ENCODE measurements at places on chromosomes 12 and 14.

DNA sequence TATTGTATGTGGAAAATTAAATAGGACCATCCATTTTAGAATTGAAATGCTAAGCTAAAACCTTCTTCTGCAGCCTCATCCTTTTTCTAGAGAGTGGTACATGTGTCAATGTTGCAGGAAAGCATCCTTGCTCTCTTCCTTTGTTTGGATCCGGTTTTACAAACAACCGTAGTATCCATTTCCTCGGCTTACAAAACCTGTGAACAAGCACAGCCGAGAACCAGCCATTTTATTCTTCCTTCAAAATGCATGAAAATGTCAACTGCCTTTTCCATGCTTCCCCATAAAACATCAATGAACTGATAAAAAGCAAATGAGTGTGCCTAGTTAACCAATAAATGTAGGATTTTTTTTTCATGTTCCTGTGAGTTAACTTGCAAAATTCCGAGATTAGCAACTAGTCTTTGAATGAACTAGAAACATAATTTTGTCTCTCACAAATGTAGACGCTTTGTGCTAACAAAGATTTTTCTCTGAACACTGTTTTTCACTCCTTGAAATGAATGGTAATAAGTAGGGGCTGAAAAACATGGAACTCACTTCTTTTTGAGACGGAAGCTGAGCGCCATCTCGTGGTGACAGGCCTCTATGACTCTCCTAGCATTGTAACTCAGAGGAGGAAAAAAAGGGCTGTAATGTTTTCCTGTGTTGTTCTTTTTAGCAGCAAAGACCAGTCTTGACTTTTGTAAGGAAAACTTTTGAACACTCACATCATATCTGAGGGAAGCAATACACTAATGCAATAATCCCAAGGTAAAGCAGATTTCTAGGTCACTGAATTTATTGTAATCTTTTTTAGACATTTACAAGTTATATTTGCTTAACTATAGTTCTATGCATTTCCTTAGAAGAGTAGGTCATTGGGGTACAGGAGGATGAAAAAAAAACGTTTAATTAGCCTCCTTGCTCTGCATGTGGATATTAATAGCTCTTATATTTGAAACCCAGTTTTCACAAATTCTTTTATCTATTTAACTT lies 157.4 kb upstream of the FOXG1 start:
- no peaks in the 10 kb centered on the region for H3K4me1 ChIP-seq
- H3K36me3 ChIP-seq, result no peaks in the 10 kb centered on the region
- no peak overlapping the region for H3K27ac ChIP-seq
- H3K4me3 ChIP-seq, result no peak overlapping the region

- H3K36me3 ChIP-seq, result peaks cover 3% of the 10 kb centered on the region
- no peak for DNase-seq
- no peaks in the 10 kb centered on the region for H3K27me3 ChIP-seq
- no peak overlapping the region for H3K4me3 ChIP-seq
- H3K4me1 ChIP-seq, result no peaks in the 10 kb centered on the region
These were observed 102.2 kb downstream of the GPHN start for GRCh38 chr14:66610154-66610563.

- no peak overlapping the region for H3K27ac ChIP-seq
- no peaks in the 10 kb centered on the region for H3K27me3 ChIP-seq
- H3K4me1 ChIP-seq, result no peaks in the 10 kb centered on the region
These were observed 8.1 kb downstream of the PTGES3 start for GRCh38 chr12:56679883-56680575.

- H3K4me3 ChIP-seq, result no peak overlapping the region
- no peaks in the 10 kb centered on the region for H3K4me1 ChIP-seq
- no peaks in the 10 kb centered on the region for H3K36me3 ChIP-seq
- no peaks in the 10 kb centered on the region for H3K27me3 ChIP-seq
- no peak for DNase-seq
- H3K27ac ChIP-seq, result no peak overlapping the region
These were observed 149.0 kb downstream of the NAV3 start for GRCh38 chr12:77979597-77980250.

DNA sequence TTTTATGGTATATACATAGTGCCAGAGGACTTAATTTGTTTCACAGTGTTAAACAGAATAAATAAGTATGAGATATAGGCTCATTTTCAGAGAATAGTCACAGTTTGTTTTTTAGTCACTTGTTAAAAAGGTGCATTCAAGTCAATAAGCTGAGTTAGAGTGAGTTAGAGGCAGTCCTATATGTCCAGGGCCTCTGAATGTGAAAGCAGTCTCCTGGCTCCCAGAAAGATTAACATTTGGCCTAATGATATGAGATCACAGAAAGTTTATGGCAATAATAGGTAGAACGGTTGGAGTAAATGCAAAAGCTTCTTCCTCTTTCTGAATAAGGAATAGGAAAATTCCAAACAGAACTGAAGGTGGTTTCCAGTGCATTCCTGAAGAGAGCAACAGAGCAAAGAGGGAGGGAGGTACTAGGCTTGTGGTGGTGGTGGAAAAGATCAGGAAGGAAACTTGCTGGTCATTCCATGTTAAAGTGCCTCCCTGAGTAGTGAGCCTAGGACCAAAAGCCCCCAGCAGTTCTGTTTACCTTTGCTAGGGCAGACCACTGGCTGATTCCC lies 54.4 kb downstream of the SLC38A4 start:
- no peak for DNase-seq
- H3K4me1 ChIP-seq, result no peaks in the 10 kb centered on the region
- H3K36me3 ChIP-seq, result no peaks in the 10 kb centered on the region
- H3K27ac ChIP-seq, result peak overlapping the region; percentile 5
- H3K4me3 ChIP-seq, result no peak overlapping the region

- no peaks in the 10 kb centered on the region for H3K36me3 ChIP-seq
- DNase-seq, result no peak
- H3K27me3 ChIP-seq, result no peaks in the 10 kb centered on the region
- no peak overlapping the region for H3K4me3 ChIP-seq
These were observed 78.5 kb upstream of the CSRP2 start for GRCh38 chr12:76957301-76957700.

GRCh38 chr12:52147367-52147963 lies 44.3 kb downstream of the KRT80 start:
- H3K36me3 ChIP-seq, result no peaks in the 10 kb centered on the region
- H3K4me1 ChIP-seq, result peaks cover 13% of the 10 kb centered on the region
- H3K4me3 ChIP-seq, result no peak overlapping the region
- no peak overlapping the region for H3K27ac ChIP-seq
- peaks cover under 1% of the 10 kb centered on the region for H3K27me3 ChIP-seq

GRCh38 chr12:82426081-82426480 lies 67.8 kb downstream of the METTL25 start:
- no peak overlapping the region for H3K4me3 ChIP-seq
- no peak for DNase-seq
- no peaks in the 10 kb centered on the region for H3K27me3 ChIP-seq

DNA sequence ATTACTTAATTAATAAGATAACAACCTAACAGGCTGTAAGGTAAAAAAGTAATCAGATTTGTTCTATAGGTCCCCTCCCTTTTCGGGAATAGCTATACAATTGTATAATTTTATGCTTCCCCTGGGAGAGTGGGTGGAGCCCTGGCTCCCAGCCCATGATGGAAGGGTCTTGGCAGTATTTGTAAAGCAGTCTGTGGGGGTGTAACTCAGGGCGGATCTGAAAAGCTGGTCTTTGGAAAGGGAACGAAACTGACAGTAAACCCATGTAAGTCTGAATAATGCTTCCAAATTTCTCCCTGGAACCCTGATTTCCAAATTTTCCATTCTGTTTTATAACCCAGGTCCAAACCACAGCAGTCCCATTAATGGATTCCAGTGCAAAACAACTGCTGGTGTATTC lies 110.4 kb downstream of the DAD1 start:
- H3K36me3 ChIP-seq, result no peaks in the 10 kb centered on the region
- no peaks in the 10 kb centered on the region for H3K27me3 ChIP-seq
- peaks cover 22% of the 10 kb centered on the region for H3K4me1 ChIP-seq
- no peak overlapping the region for H3K27ac ChIP-seq
- H3K4me3 ChIP-seq, result no peak overlapping the region

GRCh38 chr14:90593254-90594040 lies 196.6 kb downstream of the CALM1 start:
- H3K27ac ChIP-seq, result no peak overlapping the region
- H3K4me1 ChIP-seq, result peaks cover 2% of the 10 kb centered on the region
- H3K27me3 ChIP-seq, result no peaks in the 10 kb centered on the region
- peaks cover 14% of the 10 kb centered on the region for H3K36me3 ChIP-seq

DNA sequence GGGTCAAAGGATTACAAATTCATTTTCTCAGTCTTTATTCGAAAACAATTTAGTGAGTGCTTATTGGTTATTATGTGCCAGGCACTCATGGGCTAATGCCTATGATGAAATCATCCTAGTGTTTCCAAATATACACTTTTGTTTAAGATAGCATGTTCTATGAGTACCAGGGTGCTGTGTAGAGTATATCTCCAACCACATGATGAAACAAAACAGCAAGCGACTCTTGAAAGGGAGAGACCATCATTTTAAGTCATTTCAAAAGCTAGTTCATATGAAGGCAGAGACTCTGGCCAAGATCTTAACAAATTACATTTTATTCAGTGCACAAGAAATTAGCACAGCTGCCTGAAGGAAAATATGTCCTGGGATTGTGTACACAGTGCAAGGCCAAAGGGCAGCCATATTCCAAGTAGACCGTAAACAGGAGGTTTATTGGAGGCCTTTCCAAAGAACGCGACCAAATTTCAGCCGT lies 204.2 kb downstream of the EFCAB11 start:
- no peak overlapping the region for H3K27ac ChIP-seq
- no peaks in the 10 kb centered on the region for H3K4me1 ChIP-seq
- no peaks in the 10 kb centered on the region for H3K36me3 ChIP-seq
- DNase-seq, result no peak
- H3K27me3 ChIP-seq, result no peaks in the 10 kb centered on the region

DNA sequence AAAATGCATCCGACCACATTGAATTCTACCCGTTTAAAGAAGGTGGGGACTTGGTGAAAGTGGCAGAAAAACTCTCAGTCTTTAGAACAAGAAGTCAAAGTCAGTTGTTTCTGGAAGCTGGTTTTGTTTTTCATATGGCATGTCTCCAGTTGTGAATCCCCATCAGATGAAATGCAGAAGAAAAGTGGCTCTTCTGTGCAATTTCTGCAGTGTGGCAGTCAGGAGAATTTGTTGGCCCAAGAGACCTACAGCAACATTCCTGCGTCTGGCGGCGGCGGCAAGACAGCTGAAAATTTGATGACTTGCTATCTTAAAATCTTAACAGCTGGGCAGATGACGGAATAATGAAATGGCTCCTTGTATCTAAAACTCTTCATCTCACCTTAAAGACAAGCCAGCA lies 201.5 kb downstream of the FOXN3 start:
- no peak for DNase-seq
- H3K4me3 ChIP-seq, result no peak overlapping the region
- H3K36me3 ChIP-seq, result no peaks in the 10 kb centered on the region
- H3K27ac ChIP-seq, result no peak overlapping the region
- H3K4me1 ChIP-seq, result no peaks in the 10 kb centered on the region

DNA sequence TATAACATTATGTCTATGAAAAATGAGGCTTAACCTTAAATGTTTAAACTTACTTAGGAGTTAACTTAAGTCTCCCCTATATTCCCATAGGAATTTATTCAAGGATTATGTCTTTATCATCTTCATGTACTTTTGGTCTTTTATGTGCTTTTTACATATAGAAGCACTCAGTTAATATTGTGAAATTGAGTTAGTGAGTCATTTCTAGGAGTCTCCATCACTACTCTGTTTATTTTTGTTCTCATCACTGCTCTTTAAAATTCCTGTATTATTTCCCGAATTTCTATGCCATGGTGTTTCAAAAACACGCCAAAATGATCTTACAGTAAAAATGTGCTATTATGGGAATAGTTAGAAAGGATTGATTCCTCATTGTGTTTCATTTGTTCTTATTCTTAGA lies 31.6 kb downstream of the TBC1D15 start:
- DNase-seq, result no peak
- no peaks in the 10 kb centered on the region for H3K4me1 ChIP-seq
- no peaks in the 10 kb centered on the region for H3K27me3 ChIP-seq
- no peaks in the 10 kb centered on the region for H3K36me3 ChIP-seq
- H3K4me3 ChIP-seq, result no peak overlapping the region

DNA sequence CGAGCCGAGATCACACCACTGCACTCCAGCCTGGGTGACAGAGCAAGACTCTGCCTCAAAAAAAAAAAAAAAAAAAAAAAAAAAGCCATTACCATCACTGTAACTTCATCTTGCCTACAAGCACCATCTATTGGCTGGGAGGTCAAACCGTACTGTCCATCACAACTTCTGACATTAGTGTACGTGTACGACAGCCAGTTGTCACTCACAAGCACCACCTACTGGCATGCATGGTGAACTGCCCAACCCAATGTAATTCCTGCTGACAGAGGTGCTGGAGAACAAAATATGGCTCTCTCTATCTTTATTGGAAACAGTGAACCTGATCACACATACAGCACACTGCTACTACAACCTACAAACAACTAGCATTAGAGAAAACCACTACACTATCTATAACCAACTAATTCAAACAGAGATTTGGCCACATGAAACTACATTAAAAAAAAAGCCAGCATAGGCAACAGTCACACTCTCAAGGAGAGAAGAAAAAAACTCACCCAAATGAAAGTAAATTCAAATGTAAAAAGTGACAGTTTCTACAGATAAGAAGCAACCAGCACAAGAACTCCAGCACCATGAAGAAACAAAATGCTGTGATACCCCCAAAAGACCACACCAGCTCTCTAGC lies 82.3 kb downstream of the PUS7L start:
- H3K36me3 ChIP-seq, result no peaks in the 10 kb centered on the region
- no peak overlapping the region for H3K27ac ChIP-seq
- peaks cover 2% of the 10 kb centered on the region for H3K4me1 ChIP-seq
- no peak overlapping the region for H3K4me3 ChIP-seq
- DNase-seq, result no peak
- H3K27me3 ChIP-seq, result no peaks in the 10 kb centered on the region

- H3K4me1 ChIP-seq, result no peaks in the 10 kb centered on the region
- H3K27ac ChIP-seq, result no peak overlapping the region
- H3K4me3 ChIP-seq, result no peak overlapping the region
- peaks cover 62% of the 10 kb centered on the region for H3K36me3 ChIP-seq
- no peaks in the 10 kb centered on the region for H3K27me3 ChIP-seq
These were observed 18.2 kb downstream of the MSI1 start for GRCh38 chr12:120350576-120351350.

DNA sequence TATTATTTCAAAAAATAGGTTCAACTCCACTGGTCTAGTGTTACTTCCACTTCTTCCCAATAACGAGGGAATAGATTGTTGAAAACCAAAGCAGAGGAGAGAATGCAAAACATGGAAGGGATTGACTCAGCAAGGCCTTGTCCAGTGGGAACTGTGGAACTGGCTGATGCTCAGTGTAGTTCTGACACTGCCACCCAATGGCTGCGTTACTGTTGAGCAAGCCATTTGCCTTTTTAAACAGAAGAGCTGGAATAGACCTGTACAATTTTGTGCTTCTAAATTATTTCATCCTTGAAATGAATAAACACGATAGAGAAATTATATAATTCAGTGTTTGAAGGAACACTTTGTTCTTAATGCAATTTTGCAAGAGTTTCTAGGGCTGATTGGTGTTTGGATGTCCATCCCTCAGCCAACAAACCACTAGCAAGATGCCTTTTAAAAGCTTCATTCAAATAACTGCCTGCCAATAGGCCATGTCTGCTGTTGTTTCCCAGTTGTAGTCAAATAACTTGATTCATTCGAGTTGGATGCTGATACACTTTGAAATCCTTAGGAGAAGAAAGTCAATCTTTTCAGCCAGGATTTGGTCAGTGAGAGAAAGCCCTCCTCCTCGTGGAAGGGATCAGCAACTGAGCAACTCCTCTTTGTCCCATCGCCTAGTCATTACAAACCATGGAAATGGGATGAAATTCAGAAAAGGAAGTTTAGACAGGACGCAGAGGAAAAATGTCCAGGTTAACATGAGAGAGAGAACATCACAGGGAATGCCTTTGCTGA lies 7.3 kb upstream of the MGP start:
- no peaks in the 10 kb centered on the region for H3K27me3 ChIP-seq
- DNase-seq, result no peak
- H3K4me3 ChIP-seq, result no peak overlapping the region
- H3K4me1 ChIP-seq, result no peaks in the 10 kb centered on the region

- H3K4me1 ChIP-seq, result no peaks in the 10 kb centered on the region
- DNase-seq, result no peak
- no peak overlapping the region for H3K4me3 ChIP-seq
- H3K27ac ChIP-seq, result no peak overlapping the region
These were observed 12.5 kb upstream of the TEX22 start for GRCh38 chr14:105385698-105386365.
